ENCODE measurements at places on chromosomes 6 and 20.

DNA sequence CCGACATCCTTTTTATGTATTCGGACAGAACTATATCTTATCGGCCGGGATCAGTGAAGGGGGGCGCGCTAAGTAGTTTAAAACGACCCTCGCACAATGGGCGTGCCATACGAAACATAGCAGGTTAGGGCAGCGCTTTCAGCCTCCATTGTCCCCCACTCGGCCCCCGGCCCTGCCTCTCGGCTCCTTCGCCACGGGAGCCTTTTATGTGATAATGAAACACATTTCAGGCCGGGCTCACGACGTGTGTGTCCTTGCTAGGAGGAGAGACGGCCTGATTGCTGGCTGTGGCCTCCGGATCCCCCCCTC is 5.3 kb downstream of the FOXA2 start:
- DNase-seq: no peak

DNA sequence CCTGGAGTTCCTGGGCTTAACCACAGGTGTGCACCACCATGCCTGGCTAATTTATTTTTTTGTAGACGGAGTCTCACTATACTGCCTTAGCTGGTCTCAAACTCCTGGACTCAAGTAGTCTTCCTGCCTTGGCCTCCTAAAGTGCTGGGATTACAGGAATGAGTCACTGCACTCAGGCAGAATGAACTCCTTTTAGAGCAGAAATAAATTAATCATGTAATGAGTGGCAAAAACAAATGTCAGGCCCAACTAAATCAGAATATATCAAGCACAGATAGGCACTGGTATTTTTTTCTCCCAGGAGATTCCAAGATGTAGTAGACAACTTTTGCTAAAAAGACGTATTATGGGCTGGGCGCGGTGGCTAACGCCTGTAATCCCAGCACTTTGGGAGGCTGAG is 2.6 kb downstream of the RPS10 start:
- DNase-seq: no peak

- no peak for DNase-seq
Observed at GRCh38 chr6:63245909-63246308, 34.6 kb downstream of the FKBP1C start.

DNA sequence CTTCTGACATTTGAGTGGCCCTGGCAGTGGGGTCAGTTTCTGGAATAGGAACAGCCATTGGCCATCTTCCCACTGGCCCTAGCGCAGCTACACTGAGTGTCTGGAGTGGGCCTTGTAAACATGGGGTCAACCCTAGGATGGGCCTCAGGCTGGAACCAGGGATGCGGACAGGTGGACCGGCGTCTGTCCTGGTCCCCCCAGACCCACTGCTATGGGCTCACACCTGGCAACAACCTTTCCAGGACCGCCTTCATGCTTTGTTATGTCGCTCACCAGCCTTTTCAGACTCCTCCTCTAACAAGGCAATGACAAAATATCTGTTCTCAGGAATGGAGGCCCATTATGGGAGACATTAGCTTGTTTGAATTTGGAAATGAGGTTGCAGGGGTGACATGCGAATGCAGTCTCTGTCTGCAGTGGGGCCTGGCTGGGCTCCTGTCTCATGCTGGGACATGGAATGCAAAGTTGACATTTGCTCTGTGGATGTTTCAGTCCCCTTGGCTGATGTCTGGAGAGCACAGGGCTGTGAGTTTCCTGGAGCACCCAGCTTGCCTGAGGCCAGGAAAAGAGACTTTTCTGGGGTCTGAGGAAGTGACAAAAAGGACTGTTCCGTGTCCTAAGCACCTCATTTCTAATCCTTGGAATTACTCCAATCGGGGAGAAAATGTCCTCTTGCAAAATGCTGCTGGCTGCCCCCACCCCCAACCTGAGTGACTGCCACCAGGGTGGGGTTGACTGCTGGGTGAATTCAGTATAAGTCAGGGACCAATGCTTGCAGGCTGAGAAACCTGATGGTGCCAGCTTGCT is 98.7 kb upstream of the PMEPA1 start:
- no peak for DNase-seq

GRCh38 chr6:109010705-109011102 is 83.9 kb downstream of the SESN1 start:
- no peak for DNase-seq

GRCh38 chr20:1669304-1669703 is 11.7 kb upstream of the SIRPG start:
- no peak for DNase-seq

DNA sequence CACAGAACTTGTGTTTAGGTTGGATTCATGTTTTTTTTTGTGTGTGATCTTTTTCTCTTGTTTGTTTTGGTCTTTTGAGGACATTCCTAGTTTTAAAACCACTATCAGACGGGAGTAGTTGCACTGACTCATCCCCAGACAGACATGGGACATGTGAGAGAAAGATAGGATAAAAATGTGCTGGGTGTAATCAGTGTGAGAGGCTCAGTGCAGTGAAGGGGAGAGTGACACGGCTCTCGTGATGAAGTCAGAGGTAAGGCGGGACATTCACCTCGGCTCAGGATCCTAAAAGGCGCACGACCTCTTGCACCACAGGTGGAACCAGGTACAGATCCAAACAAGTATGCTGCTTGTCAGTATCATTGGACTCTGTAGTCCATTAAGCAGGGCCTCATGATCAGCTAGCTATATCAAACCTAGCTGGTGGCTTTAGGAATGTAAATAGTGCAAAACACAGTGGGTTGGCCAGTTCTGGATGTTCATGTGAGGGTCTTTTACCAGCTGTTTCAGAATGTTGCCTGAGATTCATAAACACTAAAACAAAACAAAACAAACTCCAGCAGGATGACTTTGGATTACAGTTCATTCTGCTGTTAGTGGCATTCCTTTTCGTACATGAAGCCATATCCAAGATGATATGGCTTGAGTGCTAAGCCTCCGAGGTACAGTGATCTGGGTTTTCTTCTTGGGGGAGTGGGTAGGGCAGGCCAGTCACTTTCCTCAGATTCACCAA is 18.0 kb downstream of the FOXO3 start:
- no peak for DNase-seq

DNA sequence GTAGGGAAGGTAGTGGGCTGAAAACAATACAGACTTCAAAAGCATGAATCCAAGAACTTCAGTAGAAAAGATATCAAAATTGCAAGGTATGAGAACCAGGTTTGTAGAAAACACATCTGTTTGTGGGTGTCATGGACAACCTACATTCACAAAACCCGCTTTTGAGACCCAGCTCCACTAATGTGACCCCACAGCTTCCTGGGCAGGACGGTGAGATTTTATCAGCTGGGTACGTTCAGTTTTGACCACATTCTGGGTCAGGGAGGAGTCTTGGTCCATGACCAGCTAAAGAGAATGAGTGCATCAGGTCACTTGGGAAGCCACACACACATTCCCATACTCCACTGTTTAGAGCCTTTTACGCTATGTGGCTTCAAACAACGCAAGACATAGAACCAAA is 77.1 kb downstream of the BCAS1 start:
- no peak for DNase-seq

GRCh38 chr20:57966620-57967019 is 256.8 kb upstream of the PMEPA1 start:
- DNase-seq: no peak

DNA sequence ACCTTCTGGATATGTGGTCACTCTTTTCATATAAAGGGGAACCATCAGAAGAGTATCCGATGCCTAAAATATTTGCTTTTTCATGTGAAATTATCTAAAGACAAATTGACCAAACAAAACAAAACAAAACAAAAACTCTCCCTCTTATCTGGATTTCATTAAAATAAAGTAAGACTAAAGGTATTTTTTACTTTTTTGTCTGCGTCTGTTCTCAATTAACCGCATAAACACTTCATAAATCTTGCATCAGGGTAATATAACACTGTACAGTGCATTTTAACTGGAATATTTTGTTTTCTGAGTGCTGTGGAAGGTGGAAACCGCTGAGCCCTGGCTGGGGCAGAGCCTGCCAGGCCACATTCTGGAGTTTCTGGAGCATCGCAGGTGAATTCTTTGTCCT is 234.1 kb upstream of the ZFP64 start:
- DNase-seq: no peak

DNA sequence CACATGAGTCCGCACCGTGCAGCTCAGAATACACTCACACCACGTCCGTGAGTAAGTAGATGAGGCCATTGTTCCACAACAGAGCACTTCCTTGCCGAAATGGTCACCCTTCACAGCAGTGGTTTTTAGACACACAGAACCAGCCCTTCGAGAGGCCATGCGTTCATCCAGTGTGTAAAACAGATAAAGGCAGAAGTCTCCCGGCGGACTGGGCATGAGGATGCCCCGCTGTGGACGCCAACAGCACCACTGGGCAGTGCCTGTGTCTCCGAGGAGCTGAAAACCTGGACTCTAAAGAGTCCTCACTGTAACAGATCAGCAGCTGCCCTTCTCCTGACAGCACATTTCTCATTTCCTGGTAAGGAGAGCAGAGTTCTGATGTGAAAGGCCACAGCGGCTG is 75.2 kb downstream of the WDR27 start:
- no peak for DNase-seq
